ENCODE measurements at places on chromosomes 13 and 19.

- DNase-seq, result no peak
These were observed 4.4 kb downstream of the KXD1 start for GRCh38 chr19:18562086-18562485.

GRCh38 chr19:16861834-16862233 lies 27.0 kb upstream of the F2RL3 start:
- DNase-seq, result no peak

DNA sequence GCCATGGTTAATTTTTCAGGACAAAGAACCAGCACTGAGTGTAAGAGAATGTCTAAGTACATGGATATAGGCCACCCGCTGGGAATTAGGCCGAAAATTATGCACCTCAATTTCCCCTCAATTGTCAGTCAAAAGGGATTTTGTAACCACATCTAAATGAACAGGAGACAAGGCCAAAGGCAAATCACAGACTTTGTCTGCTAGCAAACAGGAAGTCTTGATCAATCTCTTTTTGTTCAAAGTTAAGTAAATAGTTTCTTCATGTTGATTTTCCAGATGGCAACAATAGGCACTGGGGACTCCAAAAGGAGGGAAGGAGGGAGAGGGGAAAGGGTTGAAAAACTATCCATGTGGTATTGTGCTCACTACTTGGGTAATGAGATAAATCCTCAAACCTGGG lies 276.0 kb downstream of the COG6 start:
- DNase-seq, result no peak

DNA sequence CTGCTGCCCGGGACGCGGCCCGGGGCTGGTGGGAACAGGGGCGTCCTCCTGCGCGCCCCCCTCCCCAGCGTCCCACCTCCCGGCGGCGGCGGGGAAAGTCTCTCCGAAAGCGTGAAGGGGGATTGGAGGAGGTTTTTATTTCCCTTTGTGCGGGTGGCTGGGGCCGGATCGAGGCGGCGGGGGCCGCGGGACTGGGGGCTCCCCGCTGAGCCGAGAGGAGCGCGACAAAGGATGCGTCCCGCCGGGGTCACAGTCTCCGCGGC lies 132 bp downstream of the SHD start:
- DNase-seq, result no peak

DNA sequence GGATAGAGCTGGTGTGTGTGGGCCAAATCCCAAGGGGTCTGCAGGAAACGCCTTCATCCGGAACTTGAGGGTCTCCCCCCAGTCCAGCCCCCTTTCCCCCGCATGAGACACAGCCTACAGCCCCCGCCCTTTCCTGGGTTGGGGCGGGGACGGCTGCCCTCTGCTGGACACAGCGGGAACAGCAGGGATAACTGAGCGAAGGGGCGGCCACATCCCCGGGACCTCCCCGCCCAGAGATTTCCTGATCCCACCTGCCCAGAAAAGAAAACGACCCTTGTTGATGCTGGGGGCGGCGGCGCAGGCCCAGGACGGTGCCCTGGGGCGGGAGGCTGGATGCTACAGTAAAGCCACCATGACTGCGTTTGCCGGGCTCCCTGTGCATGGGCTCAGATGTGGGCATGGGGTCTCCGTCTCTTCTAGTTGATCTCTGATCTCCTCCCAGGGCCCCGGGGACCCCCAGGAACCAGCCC lies 14.2 kb downstream of the ONECUT3 start:
- peak; percentile 39 for DNase-seq

DNA sequence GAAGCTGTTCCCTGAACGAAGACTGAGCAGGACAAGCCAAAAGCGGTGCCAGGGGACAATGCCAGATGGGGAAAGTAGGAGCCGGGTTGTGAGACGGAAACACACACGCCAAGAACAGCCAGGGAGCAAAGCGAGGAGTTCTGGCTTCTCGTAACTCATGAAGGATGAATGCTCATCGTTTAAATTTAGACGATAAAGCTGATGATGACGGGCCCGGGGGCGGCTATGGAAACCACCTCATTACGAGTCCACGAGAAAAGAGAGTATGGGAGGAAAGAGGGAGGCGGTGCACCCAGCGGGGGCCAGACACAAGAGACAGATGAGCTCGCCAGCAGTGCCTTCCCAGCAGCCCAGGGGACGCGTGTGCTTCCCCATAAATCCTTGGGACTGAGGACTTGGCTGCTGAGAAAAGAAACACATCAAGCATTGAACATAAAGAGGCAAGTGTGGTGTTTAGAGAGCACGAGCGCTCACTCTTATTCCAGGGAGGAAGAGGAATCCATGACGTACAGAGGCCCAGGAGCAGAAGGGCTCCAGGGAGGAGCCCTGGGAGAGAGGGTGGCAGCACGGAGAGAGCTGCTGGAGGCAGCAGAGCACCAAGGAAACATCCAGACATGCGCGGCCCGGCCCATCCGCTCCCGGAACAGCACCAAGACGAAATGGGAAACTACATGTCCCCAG lies 70.7 kb downstream of the EPS15L1 start:
- no peak for DNase-seq

- DNase-seq, result no peak
These were observed 338.0 kb upstream of the ATXN8OS start for GRCh38 chr13:69769608-69770007.

DNA sequence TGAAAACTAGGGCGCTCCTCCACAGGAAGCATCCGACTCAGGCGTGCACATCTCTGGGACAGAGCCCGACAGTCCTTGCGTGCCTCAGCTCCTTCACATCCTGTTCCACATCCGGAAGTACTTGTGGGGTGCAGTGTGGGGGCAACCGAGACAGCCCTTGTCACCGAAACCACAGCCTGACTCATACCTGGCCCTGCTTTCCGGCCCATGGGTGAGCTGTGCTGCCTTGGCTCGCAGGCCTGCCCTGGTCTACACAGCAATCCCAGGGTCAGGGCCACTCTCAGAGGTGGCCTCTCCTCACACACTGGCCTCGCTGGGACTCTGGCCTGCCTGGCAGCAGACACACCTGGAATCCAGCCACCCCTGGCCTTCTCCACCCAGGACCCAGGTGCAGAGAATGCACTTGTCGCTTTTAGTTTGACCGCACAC lies 100.4 kb downstream of the STK24 start:
- DNase-seq, result peak; percentile 80

DNA sequence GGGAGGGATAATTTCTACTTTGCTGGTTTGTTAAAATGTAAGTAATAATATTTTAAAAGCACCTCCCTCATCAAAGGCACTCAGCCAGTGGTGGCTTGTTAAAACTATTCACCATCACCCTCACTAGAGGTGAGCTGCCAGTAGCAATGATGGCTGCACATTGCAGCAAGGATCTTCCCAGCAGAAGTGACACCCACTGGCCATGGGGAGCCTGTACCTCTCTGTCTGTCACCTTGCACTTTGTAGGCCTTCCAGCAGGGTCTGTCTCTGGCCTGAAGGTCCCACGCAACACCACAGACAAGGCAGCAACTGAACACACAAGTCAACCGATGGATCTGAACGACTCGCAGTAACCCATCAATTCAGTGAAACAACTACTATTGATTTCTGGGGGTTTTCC lies 47.3 kb upstream of the C13orf42 start:
- no peak for DNase-seq

DNA sequence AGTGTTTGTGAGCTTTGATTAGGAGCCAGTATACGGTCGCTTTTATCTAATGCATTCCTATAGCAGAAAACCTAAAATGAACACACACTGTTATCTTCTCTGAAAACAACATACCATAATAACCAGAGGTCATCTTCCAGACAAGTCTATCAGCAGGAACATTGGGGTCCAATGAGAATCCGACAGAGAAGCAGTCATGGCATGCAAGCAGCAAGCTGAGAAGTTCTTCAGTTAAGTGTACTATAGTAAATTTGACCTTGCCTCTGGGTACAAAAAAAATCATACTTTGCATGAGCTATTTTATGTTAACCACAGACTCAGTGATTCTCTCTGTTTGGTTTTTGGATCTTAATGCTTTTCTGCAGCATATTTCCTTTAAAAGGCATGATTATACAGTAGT lies 1505.1 kb downstream of the PCDH9 start:
- DNase-seq, result no peak

- DNase-seq, result no peak
These were observed 538.3 kb downstream of the SLITRK6 start for GRCh38 chr13:85260896-85261295.

GRCh38 chr13:44605275-44605674 lies 29.1 kb upstream of the TSC22D1 start:
- no peak for DNase-seq

GRCh38 chr19:10431943-10432735 lies 11.8 kb downstream of the PDE4A start:
- peak; percentile 49 for DNase-seq

DNA sequence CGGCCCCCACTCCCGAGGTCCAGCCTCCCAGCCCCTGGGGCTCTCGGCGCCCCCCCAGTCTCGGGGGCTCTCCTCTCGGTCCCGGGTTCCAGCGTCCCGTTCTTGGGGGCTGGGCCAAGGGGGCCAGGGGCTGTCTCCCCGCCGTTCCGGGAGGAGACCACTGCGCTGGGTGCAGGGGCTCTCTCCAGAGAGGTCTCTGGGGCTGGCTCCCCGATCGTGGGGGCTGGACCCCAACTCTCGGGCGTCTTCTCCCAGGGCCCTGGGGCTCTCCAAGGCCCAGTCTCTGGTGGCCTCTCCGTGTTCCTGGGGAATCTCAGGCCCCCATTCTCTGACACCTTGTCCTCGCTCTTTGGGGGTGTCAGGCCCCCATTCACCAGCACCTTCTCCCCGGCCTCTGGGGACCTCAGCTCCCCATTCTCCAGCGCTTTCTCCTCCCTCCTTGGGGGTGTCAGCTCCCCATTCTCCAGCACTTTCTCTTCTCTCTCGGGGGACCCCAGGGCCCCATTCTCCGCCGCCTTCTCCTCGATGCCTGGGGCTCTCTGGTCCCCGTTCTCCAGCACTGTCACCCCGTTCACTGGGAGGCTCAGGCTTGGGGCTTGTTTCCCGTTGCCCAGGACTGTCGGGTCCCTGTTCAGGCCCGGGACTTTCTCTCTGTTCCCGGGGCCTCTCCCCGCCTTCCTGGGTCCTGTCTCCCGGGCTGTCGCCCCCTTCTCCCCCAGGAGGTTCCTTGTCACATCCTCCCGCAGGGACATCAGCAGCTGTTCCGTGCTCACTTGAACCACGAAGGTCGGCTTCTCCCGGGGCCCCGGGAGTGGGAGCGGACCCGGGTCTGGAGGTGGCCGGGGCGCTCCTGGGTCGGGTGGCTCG lies 13.7 kb downstream of the LMTK3 start:
- no peak for DNase-seq

DNA sequence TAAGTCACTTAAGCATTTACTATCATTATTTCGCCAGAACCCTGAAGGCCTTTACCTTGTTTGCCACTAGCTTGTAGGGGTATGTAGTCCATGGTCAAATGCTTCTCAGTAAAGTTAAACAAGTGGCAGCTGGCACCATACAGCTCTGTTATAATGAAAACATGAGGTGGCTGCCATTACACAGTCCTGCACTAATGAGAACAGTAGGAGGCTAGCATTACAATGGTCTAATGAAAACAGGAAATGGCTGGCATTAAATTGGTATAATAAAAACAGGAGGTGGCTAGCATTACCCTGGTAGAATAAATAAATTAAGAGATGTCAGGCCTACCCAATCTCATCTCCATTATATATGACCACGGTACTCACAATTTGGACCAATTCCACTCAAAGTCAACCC lies 107.5 kb downstream of the PCDH17 start:
- no peak for DNase-seq

DNA sequence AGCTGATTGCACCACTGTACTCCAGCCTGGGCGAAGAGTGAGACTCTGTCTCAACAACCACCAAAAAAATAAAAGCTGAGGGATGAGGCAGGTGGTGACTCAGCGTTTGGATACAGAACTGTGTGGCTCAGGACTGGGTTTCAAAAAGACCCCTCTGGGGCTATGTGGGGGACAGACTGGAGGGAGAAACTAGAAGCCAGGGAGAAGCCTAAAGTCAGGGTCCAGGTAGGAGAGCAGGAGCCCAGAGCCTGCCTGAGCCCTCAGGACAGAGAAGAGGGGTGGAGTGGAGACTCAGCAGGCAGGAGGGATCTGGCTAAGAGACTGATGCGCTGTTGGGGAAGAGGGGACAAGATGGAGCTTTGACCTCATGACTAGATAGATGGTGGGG lies 1.8 kb upstream of the CD37 start:
- DNase-seq, result no peak

GRCh38 chr13:73482556-73482955 lies 423.8 kb downstream of the KLF5 start:
- DNase-seq, result no peak

DNA sequence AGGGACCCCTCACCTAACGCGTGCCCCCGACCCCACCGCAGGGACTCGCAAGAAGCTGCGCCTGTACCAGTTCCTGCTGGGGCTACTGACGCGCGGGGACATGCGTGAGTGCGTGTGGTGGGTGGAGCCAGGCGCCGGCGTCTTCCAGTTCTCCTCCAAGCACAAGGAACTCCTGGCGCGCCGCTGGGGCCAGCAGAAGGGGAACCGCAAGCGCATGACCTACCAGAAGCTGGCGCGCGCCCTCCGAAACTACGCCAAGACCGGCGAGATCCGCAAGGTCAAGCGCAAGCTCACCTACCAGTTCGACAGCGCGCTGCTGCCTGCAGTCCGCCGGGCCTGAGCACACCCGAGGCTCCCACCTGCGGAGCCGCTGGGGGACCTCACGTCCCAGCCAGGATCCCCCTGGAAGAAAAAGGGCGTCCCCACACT lies 4.7 kb upstream of the MYBPC2 start:
- DNase-seq, result no peak

- DNase-seq, result no peak
These were observed 20.9 kb downstream of the CAPS start for GRCh38 chr19:5934774-5935472.

- no peak for DNase-seq
These were observed 46.0 kb upstream of the ZNF681 start for GRCh38 chr19:23804676-23805075.

- no peak for DNase-seq
These were observed 2.8 kb upstream of the SLC25A15 start for GRCh38 chr13:40786568-40786996.

DNA sequence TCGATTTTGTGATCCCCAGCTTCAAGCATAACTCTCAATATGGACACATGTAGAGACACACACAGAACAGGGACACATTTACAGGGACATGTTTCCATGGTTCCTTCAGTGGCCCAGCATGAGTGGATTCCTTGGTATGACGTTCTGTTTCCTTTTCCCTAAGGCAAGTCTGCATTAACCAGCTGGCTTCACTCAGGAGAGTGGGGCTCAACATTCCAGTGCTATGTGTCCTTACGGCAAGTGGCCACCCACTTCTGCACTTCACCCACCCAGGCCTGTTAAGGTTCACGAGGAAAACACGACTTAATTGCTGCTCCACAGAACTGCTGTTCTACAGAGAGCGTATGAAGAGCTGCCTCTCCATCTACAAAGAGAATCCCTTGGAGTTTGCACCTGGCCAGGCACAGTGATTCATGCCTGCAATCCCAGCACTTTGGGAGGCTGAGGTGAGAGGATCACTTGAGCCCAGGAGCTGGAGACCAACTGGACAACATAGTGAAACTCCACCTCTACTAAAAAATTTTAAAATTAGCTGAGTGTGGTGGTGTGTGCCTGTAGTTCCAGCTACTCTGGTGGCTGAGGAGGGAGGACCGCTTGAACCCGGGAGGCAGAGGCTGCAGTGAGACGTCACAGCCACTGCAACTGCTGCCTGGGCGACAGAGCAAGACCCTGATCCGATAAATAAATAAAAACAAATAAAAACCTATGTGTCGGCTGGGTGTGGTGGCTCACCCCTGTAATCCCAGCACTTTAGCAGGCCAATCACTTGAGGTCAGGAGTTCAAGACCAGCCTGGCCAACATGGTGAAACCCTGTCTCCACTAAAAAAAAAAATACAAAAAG lies 32.5 kb downstream of the BRD4 start:
- DNase-seq, result no peak

- DNase-seq, result no peak
These were observed 61.0 kb upstream of the SOX1 start for GRCh38 chr13:112005925-112006324.

GRCh38 chr19:31956771-31957392 lies 388.5 kb upstream of the ZNF507 start:
- DNase-seq, result no peak
